Activated CD4-positive, alpha-beta T cell treated with anti-CD3 and anti-CD28 coated beads, Interleukin-2, amount 10 ng/mL, durations not matched to agents 24 days and 14 days (primary cell): ENCODE measurements at places on chromosomes 11 and 22. TPM values are rescaled to one million over a fixed set of nuclear protein-coding genes. Genes with fewer than 3 reads are reported as not detected.

DNA sequence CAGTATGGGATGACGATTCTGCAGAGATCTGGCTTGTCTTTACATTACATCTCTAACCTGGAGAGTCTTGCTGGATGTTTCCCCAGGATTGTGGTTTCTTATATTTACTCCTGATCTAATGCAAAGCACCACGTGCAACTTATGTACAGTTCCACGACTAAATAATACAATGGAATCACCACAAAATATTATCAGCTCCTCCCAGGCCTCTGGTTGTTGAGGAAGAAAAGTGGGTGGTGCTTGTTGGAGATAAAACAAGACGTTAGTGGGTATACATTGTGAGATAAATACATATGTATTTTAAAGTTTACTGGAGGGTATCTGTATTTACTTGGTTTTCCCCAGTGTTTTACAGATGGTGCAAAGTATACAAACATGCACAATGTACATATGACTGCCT, 569.7 kb downstream of the NTM start:
- DNase-seq: no peak

- no peak for DNase-seq
Measured at GRCh38 chr22:49642331-49642730, 185.3 kb downstream of the BRD1 start.

DNA sequence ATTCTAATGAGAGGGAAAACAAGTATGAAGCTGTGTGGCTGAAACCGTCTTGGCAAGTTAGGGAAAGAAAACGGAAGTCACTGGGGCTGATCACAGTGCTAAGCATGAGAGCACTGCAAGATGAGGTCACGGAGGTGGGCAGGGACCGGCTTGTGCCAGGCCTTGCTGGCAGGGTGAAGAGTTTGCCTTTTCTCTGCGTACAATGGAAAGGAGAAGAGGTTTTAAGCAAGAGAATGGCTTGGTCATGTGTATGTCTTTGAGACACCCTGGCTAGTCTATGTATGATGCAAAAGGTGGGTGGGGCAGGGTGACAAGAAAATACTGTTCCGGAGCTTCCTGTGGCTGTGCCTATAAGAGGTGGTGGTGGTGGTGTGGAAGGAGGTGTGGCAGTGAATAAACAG, 567.9 kb downstream of the NTM start:
- DNase-seq: no peak

DNA sequence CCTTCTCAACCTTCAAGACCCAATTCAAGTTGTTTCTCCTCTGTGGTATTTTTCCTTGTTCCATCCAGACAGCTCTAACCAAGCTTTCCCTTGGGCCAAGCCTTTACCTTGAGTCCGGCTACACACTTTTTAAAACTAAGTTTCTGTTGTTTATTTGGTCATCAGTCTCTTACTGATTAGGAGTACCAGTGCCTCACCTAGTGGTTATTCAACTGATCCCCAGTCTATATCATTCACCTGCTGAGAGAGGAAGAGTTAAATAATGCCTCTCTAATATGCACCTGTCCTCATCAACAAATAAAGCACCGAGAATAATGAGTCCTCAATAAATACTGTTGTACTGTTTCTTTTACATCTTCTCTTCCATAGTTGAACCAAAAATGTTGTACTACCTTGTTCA, 160.8 kb downstream of the MSANTD4 start:
- DNase-seq: no peak

DNA sequence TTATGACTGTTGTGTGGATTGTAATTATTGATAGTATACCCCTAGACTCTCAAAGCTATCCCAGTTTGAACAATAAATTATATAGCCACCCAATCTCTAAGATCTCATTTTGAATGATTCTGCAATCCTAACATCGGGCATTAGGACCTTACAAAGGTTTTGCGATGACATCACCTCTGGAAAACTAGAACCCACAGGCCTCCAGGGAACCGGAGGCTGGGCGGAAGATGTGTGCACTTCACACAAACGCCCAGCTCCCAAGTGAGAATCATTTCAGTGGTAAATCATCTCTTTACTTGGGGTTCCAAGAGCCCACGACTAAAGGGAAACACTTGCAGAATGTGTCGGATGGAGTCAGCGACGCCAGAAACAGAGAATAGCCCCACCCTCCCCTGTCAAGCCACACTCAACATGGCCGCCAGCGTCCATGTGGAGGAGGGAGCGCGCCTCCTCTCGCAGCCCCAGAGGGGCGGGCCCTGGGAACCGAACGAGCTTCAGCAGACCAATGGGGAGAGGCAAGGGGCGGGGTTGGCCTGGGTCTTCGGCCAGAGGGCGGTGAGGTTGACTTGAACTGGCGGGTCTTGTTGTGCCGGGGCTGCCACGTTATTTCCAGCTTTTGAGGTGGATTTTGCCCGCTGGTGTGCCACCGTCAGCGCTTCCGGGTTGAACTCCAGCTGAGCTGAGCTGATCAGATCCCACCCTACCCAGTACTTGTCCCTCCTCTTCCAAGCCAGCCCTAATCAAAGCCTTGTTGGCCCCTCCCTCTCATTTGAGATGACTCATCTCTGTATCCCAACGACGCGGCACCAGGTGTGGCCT, 8.4 kb upstream of the MRPL48 start:
- DNase-seq: peak; percentile 99

DNA sequence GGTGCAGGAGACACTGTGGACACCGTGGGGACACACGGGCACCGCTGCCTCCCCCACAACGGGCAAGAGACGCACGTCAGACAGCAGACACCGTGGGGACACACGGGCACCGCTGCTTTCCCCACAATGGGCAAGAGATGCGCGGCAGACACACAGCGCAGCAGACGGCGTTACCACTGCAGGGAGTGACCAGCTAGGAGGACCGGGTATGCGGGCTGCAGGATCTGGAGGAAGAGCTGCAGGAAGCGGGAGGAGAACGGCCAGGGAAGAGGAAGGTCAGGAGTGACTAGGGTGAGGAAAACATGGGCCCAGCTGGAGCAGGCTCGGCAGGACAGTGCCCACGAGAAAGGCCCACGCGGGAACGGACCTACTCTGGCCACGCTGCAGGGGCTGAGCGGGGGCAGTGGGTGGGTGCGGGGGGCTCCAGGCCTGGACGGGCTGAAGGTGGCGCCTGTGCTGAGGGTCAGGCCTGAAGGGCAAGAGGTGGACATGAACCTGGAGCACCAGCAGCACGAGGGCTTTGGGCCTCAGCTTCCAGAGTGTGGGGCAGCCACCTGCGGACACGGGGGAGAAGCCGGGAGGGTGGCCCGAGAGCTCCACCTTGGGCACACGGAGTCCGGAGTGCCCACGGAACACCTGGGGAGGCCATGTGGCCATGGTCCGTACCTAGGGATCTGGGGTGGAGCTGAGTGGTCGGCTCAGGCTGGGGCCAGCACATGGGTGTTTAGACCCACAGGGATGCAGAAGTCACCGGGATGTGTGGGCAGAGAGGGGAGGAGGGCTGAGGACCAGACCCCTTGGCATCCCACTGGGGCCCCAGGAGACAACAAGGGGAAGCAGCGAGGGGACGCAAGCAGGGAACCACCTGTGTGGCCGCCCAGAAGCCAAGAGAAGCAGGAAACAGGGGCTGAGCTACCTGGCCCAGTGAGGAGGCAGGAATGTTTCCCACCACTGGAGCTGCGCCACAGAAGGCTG, 16.5 kb downstream of the TOLLIP start:
- no peak for DNase-seq

DNA sequence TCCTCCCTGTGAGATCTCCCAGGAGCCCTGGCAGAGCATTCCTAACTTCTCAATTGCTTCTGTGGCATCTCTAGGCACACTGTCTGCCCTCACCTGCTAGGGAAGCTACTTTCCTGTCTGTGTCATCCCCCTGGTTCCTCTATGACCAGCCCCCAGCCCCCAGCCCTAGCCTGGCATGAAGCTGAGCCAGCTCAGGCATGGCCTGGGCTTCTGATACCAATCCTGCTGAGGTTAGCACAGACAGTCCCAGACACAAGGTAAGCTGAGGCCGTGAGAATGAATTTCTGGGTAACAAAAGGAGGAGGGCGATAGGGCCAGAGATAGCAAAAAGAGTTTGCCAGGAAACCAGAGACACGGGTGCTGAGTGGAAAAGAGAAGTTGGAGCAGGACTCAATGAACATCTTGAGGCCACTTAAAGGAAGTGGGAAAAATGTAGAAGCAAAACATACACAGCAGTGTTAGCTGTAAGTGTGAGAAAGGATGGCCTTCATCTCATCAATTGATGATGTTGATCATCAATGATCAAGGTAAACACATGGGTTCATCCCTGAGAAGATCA, 87.6 kb upstream of the PICALM start:
- no peak for DNase-seq

- no peak for DNase-seq
Measured at GRCh38 chr11:100501450-100501849, 185.6 kb upstream of the ARHGAP42 start.

- DNase-seq: peak; percentile 86
Measured at GRCh38 chr11:33829430-33830141, 55.3 kb upstream of the FBXO3 start.

GRCh38 chr22:39690881-39691605, 120.5 kb downstream of the CACNA1I start:
- DNase-seq: no peak

- no peak for DNase-seq
Measured at GRCh38 chr22:27913162-27913741, 5.8 kb downstream of the PITPNB start.

DNA sequence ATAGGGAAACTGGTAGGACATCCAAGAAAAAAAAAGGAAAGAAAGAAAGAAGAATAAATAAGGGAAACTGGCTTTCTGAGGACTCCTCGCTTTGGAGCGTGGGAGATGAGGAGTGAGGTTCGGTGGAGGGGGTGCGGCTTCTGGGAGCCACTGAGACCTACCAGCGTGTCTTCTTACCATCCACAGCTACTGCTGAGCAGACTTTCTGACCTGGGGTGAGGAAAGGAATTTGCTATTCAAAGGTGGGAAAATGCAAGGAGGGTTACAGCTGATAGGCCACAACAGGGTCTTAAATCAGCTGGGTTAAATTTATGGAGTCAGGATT, 488 bp upstream of the SELENOM start:
- no peak for DNase-seq

- DNase-seq: no peak
Measured at GRCh38 chr11:61173456-61173855, 12.2 kb upstream of the VPS37C start.

DNA sequence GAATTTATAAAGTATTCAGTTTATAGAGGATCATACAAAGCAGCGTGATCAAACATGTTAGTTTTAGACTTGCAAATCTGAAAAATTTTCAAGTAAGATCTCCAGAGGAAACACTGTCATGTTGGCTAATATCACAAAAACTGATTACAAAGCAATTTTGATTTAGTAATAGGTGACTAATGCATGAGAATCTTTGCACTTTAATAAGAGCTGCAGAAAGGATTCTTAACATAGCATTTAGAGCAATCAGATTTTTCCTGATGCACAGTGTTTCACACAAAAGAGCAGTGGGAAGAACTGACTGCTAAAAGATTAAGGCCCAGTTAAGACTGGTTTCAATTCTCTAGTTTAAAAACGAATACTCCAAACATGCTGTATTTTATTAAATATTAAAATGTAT, 321.2 kb downstream of the GUCY1A2 start:
- DNase-seq: no peak

DNA sequence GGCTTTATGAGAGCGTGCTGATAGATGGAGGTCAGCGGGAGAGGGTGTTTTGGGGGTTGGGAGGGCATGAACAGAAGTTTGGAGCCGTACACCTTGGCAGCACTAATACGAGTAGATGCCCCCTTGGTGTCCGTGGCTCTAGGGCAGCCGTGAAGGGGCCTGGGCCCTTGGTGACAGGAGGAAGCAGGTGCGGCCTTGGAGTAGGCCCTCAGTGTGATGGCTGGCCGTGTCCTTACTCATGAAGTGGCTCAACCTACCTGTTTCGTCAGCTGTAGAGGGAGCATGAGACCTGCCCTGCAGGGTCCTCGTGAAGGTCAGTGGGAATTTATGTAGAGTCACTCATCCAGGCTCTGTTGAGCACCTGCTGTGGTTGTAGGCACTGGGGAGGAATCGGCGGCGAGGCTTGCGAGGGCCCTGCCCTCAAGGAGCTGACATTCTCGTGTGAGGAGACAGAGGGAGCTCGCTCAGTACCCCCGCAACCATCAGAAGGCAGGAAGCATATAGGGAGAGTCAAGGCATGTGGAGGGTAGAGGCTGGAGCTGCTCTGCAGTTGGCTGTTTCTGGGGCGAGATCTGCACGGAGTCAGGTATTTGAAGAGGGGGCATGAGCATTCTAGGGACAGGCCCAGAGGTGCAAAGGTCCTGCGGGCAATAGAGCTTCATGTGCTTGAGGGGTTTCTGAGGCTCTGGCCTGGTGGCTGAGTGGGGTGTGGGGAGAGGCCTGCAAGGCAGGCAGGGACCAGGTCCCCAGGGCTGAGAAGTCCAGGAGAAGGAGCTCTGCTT, 39.6 kb downstream of the TBC1D22A start:
- peak; percentile 54 for DNase-seq

DNA sequence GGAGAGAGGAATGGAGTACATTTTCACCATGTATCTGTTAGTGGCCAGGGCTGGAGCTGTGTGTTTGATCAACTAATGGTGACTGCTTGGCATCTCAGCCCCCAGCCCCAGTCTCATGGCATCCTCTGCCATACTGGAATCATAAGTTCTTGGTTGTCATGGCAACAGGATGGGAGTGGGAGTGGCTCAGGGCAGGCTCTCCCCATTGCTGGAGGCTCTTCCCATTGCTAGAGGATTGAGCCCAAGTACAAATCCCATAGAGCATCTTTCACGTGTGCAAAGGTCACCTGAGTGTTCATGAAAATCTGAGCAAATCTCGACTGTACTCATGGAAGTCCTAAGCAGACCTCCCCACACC, 14.9 kb downstream of the DNAJB13 start:
- peak; percentile 59 for DNase-seq

DNA sequence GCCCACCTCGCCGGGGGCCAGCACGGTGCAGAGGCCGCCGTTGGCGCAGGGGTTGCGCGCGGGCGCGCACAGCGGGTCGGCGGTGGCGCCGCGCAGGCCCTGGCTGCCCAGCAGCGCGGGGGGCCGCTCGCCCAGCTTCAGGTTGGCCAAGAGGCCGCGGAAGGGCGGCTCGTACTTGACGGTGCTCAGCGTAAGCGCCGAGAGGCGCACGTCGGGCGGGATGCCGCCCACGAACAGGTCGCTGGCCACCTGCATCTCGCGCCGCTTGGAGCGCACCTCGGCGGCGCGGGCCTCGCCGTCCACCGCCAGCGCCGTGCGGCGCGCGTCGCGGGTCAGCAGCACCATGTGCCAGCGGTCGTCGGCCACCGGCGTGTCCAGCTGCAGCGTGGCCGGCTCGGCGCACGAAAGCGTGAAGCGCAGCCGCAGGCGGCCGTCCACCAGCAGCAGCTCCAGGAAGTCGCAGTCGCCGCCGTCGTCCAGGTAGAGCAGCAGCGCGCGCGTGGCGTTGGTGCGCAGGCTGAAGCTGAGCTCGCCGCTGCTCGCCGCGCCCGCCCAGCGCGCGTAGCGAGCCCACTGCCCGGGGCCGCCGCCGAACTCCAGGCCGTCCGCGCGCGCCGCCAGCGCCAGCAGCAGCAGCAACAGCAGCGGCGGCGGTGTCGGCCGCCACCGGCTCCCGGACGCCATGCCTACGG, 9.8 kb downstream of the NRXN2 start:
- DNase-seq: peak; percentile 70

- no peak for DNase-seq
Measured at GRCh38 chr11:13327421-13327820, 49.8 kb downstream of the BMAL1 start.

GRCh38 chr11:75325713-75326438, 25.6 kb downstream of the ARRB1 start:
- DNase-seq: peak; percentile 72

The GRAP2 gene
- total RNA-seq: 34.4 and 38.4 TPM in 2 replicates

The SEPTIN5 gene
- 0.44 and 1.4 TPM in 2 replicates for total RNA-seq

The TCN1 gene
- not detected in 2 replicates for total RNA-seq

The LIPT2 gene
- 3.1 and 4.7 TPM in 2 replicates for total RNA-seq

The TSSK2 gene
- total RNA-seq: not detected in 2 replicates

The MFNG gene
- total RNA-seq: 207 and 231 TPM in 2 replicates

The DSCAML1 gene
- 0.02 TPM in 1 of 2 replicates, not detected in the other for total RNA-seq

The TTC36 gene
- total RNA-seq: 0.38 and 0.65 TPM in 2 replicates
